Colonic mucosa (tissue), 4 donors: ENCODE measurements at places on chromosomes 1 and 21. TPM values are rescaled to one million over a fixed set of nuclear protein-coding genes. Genes with fewer than 3 reads are reported as not detected.

- no peak for DNase-seq
Observed at GRCh38 chr1:84403347-84403746, 5.1 kb downstream of the DNASE2B start.

DNA sequence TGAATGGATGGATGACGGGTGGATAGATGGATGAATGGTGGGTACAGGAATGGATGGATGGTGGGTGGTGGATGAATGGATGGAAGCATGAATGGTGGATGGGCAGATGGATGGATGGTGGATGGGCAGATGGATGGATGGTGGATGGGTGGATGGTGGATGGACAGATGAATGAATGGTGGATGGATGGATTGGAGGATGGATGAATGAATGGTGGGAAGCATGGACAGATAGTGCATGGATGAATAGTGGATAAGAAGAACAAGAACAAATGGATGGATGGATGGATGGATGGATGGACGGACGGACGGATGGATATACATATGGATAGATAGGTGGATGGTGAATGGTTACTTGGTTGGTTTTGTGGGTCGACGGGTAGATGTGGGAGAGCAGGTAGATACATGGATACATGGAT is 4.7 kb downstream of the CHD5 start:
- DNase-seq: no peak

- no peak for DNase-seq
Observed at GRCh38 chr1:3035563-3036446, 14.5 kb downstream of the ACTRT2 start.

DNA sequence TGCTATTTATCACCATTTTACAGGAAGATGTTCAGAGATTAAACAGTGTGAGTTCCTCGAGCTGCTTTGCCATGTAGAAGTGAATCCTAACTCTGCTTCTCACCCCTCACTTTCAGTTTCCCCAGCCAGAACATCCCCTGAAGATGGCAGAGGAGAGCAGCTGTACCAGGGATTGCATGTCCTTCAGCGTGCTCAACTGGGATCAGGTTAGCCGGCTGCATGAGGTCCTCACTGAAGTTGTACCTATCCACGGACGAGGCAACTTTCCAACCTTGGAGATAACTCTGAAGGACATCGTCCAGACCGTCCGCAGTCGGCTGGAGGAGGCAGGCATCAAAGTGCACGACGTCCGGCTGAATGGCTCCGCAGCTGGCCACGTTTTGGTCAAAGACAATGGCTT is 16.9 kb downstream of the TENT5C start:
- DNase-seq: no peak

DNA sequence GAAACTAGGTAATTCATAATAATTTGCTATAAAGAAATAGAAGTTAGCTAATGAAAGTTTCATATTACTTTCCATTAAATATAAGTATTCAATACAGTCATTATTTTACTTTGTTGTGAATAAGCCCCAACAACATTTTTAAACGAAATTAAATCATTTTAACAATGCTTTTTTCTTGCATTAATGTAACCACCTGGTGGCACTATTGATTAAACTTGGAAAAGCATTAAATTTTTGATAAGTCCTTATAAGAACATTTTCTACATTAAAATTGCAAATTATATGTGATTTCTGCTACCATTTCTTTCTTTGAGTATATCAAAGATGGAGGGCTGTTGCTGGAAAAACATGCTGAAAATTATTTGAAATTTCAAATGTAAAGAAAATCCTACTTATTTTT is 918.8 kb upstream of the TMPRSS15 start:
- no peak for DNase-seq

DNA sequence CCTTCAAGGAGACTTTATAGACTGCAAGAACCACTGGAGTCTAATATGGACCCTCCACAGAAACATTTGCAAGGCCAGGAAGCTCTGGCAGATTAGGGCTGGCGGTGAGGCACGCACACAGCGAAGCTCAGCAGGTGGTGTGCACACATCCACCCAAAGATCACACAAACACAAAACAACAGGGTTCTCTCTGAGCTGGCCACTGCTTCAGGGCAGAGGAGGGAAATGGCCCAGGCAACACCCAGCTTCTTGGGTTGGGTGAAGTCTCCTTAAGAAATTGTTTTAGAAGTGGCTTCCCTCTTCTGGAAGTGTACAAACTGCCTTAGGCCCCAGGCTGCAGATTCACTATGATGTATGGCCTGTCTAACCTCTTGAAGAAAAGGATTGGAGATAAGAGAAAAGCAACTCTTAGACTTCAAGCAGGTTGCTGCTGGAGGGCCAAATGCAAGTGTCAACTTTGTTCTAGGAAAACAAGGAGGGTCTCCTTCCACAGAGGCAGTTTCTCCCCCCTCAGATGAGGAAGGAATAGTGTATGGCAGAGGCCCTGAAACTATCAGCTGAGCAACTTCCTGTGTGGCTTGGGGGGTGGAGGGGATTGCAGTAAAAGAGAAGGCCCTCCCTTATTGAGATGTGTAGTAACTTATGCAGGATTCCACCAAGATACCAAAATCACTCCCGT is 2.0 kb downstream of the RCSD1 start:
- DNase-seq: no peak

DNA sequence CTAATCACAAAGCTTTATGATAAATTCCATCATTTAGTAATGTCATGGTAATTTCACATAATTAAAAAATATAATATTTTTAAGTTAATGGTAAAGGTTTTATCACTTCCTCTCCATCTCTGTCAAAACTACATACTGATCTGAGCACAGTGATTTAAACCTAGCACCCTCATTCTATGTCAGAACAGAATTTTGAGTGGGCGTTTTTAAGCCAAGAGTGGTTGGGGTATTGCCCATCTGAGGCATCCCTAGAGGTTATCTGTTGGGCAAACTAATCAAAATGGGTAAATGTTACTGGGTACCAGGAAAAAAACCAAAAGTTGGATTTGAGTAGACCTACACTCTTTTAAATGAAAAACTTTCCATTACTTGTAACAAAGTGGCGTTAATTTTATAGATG is 100.7 kb upstream of the GFI1 start:
- no peak for DNase-seq

DNA sequence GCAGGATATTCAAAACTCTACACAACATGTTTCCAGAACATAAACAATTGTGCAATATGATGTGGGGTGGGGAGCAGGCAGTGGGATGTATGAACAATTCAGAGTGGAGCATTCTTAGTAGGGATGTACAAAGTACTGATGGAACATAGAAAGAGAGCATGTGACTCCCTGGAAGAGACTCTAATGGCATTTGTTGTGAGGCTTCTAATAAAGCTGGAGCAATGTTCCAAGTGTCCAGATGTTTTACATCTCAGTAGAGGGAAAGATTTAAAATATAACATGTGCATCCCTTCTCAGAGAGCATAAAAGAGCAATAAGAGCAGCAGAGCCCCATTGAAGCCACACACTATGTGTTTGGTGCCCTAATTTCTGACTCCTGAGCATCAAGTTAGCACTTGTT is 116.5 kb downstream of the BRINP2 start:
- DNase-seq: no peak

DNA sequence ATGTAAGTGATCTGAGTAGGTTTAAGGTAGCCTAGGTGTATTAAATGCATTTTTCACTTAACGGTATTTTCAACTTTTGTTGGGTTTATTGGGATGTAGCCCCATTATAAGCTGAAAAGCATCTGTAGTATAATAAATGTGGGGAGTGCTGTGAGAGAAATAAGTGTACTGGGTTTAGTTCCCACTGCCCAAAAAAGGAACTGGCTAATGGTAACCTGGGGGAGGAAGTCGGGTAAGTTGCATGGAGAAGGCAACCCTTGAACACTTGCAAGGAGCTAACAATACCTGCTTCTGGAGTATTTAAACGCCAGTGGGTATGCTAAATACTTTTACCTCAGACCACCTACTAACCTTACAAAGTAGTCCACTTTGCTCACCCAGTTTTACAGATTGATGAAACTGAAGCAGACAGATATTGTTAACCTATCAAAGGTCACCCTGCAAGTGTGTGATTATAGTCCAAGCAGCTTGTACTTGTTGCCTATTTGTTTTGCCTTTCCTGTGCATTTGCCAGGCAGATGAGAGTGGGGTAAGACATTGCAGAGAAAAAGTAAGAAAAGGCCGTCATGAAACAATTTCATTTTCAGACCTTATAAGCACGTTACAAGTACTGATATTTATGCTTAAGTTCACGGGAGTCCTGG is 7.6 kb upstream of the SHISA4 start:
- DNase-seq: no peak

GRCh38 chr1:32142446-32143301 is 34.8 kb downstream of the KPNA6 start:
- DNase-seq: peak; percentile 20

- no peak for DNase-seq
Observed at GRCh38 chr1:12654004-12654567, 10.2 kb downstream of the AADACL4 start.

- DNase-seq: no peak
Observed at GRCh38 chr1:241074507-241074906, 282.5 kb downstream of the RGS7 start.

DNA sequence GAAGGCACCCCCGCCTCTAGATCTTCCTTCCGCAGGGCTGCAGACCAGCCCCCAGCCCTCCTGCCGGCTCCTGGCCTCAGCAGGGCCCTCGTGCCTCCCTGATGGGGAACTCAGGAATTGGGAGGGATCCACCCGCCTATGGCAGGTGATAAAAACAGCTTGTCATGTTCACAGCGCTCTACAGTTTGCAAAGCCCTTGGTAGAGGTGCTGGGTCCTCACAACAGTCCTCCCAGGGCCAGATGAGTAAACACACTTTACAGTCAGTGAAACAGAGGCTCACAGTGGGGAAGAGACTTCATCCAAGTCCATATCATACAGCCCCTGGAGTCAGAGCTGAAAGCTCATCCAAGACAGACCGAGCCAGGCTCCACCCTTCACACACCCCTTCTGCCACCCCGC is 97.0 kb upstream of the IFFO2 start:
- DNase-seq: no peak

DNA sequence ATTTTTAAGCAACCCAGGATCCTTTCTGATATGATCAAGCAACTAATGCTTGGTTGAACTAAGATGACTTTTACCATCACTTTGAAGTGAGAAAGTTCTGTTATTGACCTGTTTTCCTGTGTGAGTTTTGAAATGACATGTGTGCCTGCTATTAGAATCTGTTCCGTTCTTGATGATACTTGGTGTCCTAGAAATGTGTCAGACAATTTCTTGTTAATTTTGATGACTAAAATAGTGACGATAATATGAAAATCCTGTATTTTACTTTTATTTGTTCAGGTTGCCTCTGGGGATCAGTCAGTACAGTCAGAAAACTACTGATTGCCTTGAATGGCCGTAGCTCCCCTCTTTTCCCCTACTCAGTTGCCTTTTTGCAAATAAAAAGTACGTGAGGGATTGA is 228.0 kb downstream of the RYR2 start:
- DNase-seq: no peak

DNA sequence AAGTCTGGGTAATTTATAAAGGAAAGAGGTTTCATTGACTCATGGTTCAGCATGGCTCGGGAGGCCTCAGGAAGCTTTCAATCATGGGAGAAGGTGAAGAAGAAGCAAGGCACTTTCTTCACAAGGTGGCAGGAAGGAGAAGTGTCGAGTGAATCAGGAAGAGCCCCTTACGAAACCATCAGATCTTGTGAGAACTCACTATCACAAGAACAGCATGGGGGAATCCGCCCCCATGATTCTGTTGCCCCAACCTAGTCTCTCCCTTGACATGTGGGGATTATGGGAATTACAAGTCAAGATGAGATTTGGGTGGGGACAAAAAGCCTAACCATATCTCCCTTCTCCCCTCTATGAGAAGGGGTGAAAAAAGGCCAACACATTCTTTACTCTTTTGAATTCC is 11.2 kb upstream of the IVNS1ABP start:
- DNase-seq: no peak

- no peak for DNase-seq
Observed at GRCh38 chr1:246182149-246182851, 324.8 kb downstream of the SMYD3 start.

DNA sequence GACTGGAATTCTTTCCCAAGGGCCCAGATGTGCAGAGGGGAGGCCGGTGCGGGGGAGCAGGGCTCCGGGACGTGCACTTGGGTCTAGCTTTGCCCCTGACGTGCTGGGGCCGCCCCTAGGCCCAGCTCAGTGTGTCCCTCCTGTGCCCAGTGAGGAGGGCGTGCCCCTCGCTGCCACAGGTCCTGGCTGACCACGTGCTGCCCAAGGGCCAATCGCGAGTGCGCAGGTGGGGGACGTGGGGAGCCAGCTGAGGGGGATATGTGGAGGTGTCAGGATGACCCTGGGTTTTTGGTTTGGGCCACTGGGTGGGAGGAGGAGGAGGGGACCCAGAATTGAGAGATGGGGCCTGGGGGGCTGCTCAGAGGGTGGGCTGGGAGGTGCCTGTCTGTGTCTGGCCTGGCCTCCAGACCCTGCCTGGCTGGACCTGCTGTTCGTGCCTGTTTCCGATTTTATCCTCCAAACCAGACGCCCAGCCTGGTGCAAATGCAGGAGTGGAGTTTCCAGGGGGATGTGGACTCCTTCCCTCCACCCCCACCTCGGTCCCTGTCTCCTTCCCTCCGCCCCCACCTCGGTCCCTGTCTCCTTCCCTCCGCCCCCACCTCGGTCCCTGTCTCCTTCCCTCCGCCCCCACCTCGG is 6.1 kb upstream of the RNF223 start:
- peak; percentile 72 for DNase-seq

GRCh38 chr1:83692524-83693381 is 306.2 kb downstream of the TTLL7 start:
- DNase-seq: no peak

DNA sequence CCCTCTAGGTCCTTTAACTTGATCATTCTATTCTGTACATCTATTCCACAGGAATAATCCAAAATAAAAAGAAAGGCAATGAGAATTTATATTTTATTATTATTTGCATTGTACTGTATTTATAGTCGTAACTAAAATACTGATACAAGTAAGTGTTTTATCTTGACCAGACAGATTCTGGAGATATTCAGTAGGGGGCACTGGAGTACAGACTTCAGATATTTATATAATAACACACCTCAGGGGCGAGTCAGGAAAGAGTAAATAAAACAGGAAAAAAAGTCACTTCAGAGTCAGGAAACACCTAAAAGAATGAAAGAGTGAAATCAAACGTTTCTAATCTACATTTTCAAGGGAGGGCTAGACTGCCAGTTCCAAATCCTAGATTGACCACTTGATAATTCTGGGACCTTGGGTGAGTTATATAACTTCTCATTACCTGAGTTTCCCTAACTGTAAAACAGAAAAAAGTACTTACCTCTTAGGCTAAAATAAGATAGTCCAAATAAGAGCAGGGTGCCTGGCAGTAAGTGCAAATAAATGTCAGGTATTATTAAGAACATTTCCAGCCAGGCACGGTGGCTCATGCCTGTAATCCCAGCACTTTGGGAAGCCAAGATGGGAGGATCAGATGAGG is 31.1 kb upstream of the MTF1 start:
- peak; percentile 20 for DNase-seq

The CFAP45 gene
- total RNA-seq: not detected

The ENAH gene
- 63.7 TPM for total RNA-seq

The PDC gene
- total RNA-seq: not detected

The NAXE gene
- 99.8 TPM for total RNA-seq

The SPRR1B gene
- total RNA-seq: not detected

The BSND gene
- total RNA-seq: not detected

The GMEB1 gene
- 14.0 TPM for total RNA-seq

The HAPLN2 gene
- 0.96 TPM for total RNA-seq

The KCNJ10 gene
- total RNA-seq: not detected

The PROX1 gene
- total RNA-seq: 14.7 TPM

The GREM2 gene
- total RNA-seq: 3.6 TPM
